NCI-H446 treated with DMSO at 0.1 percent for 48 hours (cell line): ENCODE measurements at places on chromosomes 16 and 17.

GRCh38 chr17:13222975-13223374, 205.1 kb upstream of the ELAC2 start:
- DNase-seq: no peak

DNA sequence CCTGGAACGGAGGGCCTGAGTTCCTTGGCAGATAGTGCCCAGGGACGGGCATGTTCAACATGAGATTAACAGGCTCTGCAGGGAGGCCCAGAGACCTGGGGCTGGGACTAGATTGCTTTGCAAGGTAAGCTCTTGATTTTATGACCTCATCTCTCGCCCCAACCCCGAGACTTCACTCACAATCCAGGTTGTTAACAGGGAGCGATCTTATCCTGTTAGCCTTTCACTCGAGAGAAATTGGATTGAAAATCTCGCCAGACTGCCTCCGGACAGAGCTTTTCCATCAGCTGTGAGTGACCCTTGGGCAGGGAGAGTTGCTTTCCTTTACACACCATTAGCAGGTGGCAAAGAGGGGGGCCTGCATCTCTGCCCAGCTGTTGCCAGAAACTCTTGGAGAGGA, 521.7 kb upstream of the EEF2KMT start:
- no peak for DNase-seq

DNA sequence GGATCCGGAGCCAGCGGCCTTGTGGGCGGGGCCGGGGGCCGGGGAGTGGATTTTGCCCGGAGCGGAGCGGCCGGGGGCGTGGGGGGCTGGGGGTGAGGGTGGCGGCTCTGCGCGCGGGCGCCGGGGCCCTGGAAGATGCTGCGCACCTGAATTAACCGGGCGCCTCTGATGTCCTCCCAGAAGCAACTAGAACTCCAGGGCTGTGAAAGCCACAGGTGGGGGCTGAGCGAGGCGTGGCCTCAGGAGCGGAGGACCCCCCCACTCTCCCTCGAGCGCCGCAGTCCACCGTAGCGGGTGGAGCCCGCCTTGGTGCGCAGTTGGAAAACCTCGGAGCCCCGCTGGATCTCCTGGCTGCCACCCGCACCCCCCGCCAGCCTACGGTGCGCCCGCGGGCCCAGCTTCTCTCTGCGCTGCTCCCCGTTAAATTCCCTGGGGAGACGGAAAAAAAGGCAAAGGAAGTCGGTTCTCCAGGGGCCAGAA, 549 bp downstream of the SLC26A11 start:
- no peak for DNase-seq

GRCh38 chr17:58318065-58318481, 10.5 kb downstream of the TSPOAP1 start:
- no peak for DNase-seq

DNA sequence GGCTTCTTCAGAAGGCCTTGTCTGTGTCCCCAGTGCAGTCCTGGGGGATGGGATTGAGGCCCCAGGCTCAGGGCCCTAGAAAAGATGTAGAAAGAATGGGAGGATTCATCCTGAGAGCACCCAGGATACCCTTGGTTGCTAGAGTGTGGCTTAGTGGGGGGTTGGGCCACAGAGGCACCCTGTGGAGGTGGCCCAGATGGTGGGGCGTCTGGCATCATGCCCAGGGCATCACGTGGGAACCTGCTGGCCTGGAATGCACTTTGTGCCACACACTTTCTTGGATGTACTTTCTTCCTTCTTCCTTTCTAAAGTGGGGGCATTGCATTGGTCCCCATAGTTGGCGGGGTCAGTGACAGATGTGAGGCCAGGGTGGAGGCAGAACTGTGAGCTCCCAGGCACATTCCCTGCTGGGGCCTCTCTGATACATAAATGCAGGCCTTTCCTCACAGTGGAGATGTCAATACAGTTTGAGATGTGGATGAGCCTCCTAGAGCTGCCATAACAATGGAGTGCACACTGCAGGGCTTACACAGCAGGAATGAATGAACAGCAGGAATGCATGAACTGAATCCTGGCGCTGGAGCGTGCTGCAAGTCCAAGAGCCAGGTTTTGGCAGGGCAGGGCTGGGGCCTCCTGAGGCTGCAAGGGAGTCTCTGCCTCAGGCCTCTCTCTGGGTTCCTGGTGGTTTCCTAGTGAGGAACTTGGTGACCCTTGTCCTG, 43.3 kb downstream of the MGAT5B start:
- peak; percentile 70 for DNase-seq

GRCh38 chr17:35936063-35936462, 5.5 kb upstream of the RDM1 start:
- DNase-seq: no peak

DNA sequence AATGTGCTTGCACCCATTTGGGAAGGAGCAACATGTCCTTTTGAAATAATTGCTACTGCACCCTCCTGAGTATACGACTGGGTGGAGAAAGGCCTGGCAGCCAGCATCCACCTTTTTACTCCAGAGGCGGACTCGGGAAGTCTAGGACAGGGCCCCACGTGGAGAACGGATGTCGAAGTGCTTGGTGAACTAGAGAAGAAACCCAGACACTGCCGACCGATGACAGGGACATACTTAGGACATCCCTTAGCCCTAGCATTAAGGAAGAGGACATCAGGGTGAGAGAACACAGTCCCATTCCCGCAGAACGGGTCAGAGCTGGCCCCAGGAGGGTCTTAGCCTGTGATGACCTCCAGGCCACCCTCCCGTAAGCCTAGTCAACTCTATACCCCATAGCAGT, 3.8 kb downstream of the YBX2 start:
- no peak for DNase-seq

GRCh38 chr17:40348136-40348504, 16.4 kb downstream of the GJD3 start:
- DNase-seq: no peak

DNA sequence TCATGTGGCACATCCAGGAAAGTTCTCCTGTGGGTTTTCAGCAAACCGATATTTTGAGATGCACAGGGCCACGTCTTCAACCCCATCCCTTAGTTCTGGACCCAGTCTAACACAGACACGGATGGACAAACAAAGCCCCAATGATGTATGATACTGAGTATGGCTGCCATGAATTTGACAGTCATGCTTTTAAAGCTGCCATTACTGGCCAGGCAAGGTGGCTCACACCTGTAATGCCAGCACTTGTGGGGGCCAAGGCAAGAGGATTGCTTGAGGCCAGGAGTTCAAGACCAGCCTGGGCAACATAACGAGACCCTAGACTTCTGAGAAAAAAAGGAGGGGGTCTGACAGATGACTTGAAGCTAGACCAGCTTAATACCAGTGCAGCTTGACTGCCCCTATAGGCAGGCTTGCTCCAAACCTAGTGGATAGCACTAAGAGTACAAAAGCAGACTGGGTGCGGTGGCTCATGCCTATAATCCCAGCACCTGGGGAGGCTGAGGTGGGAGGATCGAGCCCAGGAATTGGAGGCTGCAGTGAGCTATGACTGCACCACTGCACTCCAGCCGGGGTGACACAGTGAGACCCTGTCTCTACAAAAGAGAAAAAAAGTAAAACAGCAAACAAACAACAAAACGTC, 10.8 kb upstream of the ZNF629 start:
- no peak for DNase-seq

- DNase-seq: no peak
Observed at GRCh38 chr17:49472527-49472926, 22.6 kb upstream of the NGFR start.

DNA sequence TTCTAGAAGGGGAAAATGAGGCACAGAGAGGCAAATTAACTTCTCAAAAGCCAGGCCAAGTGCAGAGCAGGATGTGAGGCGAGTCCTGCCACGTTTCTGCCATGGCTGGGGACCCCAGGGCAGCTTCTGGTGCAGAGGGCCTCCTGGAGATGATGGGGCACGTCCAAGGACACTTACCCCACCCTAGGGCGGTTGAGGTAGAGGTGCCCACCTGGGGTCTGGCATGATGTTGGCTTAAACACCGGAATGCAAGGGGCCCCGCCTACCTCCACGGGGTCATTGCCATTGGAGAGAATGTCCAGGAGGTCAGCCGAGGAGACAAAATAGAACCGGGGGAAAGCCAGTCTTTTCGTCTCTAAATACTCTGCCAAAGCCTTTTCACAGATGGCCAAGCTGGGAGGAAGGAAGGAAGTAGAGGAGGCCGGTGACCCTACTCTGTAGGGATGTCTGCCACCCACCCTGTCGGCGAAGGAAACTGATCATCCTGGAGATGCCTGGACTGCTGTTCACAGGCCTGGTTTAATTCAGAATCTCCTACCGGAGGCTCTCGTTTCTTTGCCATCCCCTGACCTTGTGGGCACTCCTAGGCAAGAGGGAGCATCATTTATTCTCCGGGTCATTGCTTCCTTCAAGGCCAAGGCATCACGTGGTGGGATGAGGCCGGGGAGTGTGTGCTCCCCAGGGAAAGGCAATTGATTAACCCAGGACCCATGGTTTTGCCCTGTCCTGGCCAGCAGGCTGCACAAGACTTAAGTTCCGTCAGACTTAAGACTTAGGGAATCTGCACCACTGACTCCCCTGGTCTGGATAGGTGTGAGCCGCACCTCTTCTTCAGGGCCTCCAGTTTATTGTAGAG, 70.5 kb downstream of the DNAH17 start:
- DNase-seq: no peak

DNA sequence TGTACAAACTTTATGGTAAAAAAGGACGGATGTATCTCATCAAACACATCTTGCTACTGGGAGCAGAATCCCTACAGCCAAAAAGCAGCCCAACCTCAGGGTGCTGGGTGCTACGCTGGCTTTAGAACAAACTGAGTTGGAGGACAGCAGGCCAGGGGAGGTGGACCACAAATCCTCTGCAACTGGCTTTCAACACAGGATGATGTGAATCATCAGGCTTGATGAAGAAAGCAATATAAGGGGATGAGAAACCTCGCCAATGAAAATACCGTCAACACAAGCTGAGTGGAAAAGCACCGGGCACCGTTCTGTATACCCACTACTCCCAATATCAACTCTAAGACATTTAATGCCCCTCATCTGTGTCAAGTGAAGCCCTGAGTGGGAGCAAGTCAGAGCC, 14.3 kb downstream of the HBQ1 start:
- DNase-seq: no peak

- DNase-seq: no peak
Observed at GRCh38 chr17:66056148-66056547, 135.8 kb downstream of the CEP112 start.

- DNase-seq: no peak
Observed at GRCh38 chr17:39150104-39150634, 1.3 kb downstream of the PLXDC1 start.

DNA sequence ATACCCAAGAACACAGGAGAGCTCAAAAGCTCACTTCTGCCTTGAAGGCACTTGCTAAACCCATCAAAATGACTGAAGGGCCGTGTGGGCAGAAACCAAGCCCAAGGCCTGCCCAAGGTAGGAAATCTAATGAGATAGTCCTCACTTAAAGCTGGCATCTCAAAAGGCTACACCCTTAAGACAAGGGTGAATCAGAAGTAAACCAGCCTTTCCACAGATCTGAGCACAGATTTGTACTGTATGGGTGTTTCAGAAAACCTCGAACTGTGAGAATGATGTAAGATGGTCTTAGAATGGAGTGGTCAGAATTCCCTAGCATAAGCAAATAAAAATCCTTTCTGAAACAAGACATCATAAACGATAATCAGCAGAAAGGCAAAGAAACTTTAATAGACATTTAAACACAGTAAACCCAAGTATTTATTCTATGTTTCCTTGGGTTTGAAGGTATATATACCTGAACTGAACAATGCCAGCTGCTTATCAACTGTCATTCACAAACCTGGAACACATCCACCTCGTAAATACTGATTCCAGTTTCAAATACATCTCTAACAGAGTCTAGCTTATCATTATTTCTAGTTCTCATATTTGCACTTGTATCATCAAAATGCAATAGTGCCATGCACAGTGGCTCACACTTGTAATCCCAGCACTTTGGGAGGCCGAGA, 37.8 kb downstream of the GLG1 start:
- no peak for DNase-seq

- no peak for DNase-seq
Observed at GRCh38 chr16:30119428-30119827, 3.6 kb downstream of the MAPK3 start.
